ENCODE measurements at places on chromosomes 5 and 9.

- DNase-seq = no peak
Measured at GRCh38 chr9:98342820-98343210, 87.4 kb upstream of the TBC1D2 start.

DNA sequence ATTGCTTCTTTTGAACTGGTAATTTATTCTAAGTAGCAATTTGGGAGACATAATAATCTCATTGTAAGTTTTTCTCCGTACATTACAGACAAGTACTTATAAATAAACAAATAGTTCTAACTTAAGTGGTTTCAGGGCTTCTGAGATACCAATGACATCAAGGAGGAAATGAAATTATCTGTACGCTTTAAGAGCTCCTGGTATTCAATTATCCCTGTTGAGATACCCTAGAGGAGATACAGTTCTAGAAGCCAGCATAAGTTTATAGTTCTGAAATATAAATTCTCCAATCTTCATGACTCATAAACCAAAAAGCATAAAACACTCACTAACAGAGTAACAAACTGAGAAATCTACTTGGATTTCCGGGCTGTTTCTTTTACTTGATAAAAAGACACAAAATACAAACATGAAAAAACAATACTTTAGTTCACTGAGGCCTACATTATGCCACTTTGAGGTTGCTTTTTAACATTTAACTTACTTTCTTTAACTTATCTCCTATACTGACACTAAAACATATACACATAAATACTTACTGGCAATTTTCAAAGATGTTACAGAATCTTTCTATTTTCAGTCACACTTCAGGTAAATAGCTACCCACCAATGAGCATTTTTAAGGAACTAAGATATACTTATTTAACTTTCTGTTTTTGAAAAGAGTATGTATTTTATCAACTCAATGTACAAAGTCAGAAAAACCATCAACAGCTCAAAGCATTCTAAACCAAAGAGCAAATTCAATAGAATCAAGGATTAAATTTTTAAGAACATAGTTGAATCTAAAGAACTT, 7.5 kb downstream of the DCTN4 start:
- DNase-seq = no peak

- DNase-seq = no peak
Measured at GRCh38 chr9:132773764-132774339, 103.6 kb downstream of the GTF3C4 start.

GRCh38 chr9:21144603-21145002, 3.0 kb upstream of the IFNW1 start:
- no peak for DNase-seq

DNA sequence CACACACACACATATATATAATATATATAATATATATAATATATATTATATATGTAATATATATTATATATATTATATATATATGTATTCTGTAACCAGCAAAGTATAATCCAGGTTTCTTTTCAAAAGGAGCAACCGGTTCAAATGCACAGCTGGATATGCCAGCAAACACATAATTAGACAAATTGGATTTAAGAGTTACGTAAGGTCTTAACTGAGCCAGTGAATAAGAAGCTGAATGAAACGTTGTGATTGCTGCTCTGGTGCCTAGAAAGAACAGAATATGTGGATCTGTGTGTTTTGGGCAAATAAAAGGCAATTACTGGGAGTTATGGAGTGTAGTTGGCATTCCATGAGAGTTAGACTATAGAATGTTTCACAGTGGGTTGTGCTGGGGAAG, 178.1 kb downstream of the SLF1 start:
- no peak for DNase-seq

DNA sequence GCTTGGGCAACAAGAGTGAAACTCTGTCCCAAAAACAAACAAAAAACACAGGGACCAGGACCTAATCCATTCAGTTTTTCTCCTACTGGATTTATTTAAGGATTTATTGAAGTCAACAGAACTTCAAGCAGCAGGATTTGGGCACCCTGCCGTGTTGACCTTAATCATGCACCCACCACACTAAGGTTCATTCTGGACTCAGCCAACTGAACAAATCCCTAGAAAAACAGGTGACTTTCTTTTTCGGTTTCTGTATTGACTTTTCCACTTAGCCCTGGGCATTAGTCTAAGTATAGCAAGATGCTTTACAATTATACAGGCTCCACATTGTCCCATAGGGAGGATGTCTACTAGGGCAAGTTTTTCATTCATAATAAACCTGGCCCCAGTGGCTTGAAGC, 30.0 kb downstream of the ZNF131 start:
- DNase-seq = peak; percentile 6

DNA sequence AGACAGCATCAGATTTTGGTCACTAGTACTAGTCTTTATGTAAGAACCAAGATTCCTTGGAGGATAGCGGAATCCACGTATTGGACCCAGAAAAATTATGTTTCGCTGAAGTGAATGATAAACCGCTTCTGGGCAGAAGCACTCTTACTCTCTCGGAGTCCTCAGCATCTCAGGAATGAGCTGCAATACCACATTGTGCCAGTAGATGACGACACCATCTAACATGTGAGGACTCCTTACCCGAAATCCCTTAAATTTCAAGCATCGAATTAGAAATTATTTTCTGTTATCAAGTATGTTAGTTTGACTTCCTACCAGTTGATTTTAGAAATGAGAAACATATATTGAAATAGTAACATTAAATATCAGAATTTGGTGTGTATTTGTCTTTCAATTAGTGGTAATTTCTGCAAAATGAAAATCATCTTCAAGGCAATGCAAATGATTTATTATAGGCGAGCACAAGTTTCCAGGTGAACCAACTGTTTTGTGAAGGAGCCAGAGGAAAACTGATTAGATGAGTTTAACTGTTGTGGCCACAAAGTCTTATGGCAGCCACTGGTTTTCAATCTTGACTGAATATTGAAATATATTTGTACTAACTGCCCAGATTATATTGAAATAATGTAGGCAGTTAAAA, 66.0 kb upstream of the CAMK4 start:
- peak; percentile 57 for DNase-seq
